ENCODE measurements at places on chromosomes 12 and 14.
A peak's percentile ranks its signal among the peaks of the same experiment; 100 is the strongest.

DNA sequence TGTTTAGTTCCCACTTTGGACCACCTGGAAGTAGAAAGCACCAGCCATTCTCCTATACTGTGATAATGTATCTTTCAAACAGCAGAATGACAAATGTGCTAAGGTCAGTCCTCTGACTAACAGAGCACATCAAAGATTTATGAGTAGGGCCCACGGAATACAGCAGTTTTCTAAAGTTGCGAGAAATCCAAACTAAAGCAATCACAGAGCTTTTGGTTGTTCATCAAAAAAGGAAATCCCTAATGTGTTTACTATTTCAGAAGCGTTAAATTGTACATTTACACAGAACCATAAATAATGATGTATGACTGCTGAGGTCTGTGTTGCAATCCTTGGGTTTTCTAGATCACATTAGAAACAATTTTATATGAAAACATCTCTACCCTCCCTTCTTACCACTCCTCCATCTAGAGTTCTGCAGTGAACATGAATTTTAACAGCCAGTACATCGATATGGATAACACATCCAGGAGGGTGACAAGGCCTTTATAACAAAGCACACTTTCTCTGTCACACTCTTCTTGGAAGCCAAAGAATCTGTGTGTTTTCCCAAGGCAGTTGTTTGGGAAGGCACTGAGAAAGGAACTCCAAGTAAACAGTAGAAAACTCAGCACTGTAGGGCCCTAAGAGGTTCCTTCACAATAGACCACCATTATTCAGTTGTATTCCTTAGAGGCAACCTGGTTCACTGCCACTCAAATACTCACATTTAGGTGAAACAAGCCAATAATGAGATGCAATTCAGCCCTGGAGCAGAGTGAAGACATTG, 7.3 kb downstream of the KITLG start:
- DNase-seq, result no peak

DNA sequence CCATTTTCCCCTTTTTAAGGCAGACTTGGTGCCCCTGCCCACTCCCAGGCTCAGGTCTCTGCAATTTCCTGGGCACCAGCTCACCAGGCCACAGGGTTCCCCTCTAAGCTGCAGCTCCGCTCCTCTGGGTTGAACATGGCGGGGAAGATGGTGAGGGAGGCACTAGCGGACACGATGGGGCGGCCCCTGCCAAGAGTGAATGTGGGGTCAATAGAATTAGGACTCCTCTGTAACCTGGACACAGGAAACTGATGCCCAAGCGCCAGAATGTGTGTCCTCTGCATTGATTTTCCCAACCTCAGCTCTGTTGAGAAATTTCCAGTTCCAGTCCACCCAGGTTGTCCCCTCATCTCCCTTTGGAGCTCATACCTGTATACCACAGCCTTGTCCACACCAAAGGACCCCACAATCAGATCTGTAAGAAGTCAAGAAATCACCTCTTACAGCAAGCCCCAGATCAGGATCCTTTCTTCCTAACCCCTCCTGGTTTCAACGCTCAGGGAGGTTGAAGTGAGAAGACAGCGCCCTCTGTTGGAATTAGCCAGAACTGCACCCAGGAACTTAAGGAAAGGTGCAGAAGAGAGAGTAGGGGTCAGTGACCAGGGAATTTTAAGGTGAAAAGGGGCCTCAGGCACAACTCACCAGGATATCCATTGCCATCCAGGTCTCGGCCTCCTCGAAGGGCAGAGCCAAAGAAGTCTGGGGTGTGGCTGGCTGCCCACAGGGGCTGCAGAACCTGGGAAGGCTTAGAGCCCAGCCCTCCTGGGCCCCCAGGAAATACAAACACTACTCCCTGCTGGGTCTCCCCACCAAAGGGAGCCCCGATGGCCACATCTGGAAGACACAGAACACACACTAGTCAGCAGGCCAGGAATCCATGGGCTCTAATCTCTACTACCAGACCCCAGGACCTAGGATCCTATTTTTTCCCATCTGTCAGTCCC, 14.7 kb downstream of the ITGA5 start:
- no peak for DNase-seq

DNA sequence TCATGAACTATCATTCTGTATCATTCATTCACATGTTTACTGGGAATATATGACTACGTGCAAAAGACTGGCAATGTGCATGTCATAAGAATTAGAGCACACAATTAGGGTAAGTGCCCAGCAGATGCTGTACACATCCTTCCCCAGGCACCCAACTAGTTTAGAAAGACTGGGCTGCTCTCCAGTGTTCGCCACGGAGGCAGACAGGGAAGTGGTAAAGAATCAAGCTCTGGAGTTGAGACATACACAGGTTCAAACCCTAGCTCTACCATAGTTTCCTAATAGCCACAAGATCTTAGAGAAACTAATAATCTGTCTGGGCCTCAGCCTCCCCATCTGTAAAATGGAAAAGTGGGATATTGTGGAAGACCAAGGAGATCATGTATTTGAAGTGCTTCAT, 6.8 kb downstream of the TMCC3 start:
- no peak for DNase-seq

DNA sequence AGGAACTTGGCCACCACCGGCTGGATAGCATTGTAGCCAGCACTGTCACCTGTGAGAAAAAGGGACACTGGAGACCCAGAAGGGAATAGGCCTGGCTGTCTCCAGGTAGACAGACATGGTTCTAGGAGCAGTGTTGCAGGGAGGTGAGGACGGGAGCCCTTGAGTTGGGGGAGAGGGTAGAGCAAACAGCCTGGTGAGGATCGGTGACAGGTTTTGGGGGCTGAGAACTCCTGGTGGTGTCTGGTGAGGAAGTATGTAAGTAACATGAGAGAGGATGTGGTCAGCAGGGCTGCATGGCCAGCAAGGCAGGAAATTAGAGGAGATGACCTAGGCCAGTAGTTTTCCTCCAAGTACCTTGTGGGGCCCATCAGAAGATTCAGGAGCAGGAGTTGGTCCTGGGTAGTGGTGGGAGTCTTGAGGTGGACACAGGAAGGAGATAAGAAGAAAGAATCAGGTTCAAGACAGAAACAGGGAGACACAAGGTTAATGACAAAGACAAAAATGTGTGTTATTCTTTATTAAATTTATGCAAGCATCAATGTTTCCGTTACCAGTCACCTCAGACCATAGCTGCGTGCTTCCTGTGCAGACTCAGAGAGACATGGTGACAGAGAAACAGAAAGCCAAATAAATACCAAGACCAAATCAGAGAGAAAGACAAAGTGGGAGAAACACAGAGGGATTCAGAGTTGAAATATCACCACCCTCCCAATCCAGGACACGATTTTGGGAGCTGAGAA, at the start of gene ARHGAP9:
TSS of gene ARHGAP9 (minus strand) at position 491 of the 740 bp plus-strand sequence. CDS start at position 31, 460 bp downstream.
- DNase-seq, result no peak

DNA sequence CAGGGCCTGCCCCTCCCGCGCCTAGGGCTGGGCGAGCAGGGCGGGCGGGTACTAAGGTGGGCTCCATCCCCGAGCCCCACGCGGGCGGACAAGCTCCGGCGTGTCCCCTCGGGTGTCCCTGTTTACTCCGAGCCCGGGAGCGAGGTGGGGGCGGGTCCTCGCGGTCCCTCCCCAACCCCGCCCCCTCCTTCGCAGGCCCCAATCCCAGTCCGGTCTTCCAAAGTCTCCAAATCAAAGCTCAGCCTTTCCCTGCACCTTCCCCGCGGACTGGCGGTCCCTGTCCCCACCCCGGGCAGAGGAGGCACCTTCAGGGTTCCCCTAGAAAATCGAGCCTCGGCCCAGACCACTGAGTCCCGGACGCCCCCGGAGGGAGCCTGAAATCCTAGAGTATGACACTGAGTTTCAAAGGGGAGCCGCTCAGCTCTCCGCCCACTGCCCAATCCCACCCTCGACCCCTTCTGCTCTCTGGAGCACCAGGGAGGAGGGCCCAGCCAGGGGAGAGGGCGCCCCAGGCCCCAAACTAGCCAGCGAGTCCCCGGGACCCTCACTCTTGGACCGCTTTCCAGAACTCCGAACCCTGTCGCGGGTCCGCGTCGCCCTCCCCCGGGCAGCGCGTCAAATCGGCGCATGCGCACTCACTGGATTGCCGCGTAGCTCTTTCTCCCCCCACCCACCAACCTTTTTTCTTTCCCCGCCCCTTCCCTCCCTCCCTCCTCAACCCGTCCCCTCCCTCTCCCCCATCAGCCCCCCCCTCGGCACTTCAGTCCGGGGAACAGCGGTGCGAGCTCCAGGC, at the start of gene LRP1:
TSS of gene LRP1 (plus strand) at position 758 of the 793 bp plus-strand sequence. CDS start 482 bp downstream, outside the sequence.
- DNase-seq, result peak; percentile 30

DNA sequence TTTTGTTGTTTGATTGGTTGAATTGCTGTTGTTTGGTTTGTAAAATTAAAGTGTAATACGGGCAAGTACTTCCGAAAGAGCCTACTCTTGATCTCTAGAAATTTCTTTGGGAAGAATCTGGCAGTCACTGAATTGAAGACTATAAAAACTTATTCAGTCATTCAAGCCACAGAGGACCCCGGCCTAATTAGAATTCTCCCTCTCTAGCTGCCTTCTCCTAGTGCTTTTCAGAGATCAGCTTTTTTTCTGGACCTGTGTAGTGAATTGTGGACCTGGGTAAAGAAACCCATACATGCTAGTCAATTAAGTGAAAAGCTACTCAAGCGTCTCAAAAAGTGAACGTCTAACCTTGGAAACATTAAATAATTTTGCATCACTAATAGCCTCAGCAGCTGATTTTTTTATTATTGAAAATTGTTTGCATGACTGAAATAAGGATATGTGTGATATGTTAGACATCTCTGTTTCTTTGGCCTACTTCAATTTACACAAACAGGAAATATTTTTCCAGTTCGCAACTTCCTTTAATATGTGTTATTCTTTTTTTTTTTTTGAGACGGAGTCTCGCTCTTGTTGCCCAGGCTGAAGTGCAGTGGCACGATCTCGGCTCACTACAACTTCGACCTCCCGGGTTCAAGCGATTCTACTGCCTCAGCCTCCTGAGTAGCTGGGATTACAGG, 27.2 kb downstream of the EFCAB11 start:
- no peak for DNase-seq
